NCI-H1417 treated with DMSO at 0.1 percent for 48 hours (cell line): ENCODE measurements at places on chromosomes 12 and 14.

DNA sequence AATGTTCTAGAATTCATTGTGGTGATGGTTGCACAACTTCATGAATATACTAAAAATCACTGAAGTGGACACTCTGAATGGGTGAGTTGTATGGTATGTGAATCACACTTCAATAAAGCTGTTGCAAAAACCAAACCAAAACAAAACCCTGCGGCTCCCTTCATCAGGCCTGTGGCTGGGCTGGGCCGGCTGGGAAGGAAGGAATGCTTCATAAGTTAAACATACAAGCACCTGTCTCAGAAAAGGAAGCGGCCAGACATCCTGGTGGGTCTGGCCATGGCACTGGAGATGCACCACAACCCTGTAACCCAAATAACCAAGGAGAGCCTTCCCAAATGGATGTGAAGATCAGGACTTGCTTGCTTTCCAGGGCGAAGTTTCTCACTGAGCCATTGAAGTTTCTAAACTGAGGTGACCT lies 34.9 kb downstream of the TTC7B start:
- DNase-seq = no peak

DNA sequence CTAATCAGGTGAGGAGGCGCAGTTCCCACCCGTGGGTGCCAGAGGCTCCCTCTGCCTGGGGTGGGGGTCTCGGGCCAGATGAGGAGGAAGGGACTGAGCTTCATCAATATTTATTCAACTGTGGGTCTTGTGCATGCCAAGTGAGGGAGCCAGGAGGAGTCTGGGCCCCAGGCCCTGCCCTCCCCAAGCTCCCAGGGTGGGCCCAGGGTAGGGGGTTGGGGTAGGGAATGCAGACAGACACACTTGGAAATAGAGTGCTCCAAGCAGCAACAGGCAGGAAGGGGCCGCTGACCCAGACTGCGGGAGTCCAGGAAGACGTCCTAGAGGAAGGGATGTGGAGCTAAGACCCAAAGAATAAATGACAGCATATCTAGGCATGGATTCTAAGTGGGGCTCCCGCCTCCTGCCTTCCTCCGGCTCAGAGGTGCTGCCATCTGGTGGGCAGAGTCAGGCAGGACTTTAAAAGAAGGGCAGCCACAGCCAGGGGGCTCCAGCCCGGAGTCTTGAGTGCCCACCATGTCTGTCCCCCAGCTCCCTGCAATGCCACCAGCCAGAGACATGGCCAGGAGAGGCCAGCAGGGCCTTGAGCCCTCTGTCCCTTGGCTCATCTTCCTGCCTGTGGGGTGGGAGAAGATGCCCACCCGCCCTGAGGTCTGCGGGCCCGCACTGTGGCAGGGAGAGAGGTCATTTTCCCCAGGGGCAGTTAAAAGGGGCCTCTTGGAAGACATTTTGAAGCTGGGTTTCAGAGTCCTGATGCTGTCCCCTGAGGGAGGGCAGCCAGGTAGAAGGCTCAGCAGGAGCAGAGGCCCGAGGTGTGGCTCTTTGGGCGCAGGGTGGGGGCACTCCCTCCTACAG lies 70.1 kb downstream of the PHETA1 start:
- DNase-seq = no peak

DNA sequence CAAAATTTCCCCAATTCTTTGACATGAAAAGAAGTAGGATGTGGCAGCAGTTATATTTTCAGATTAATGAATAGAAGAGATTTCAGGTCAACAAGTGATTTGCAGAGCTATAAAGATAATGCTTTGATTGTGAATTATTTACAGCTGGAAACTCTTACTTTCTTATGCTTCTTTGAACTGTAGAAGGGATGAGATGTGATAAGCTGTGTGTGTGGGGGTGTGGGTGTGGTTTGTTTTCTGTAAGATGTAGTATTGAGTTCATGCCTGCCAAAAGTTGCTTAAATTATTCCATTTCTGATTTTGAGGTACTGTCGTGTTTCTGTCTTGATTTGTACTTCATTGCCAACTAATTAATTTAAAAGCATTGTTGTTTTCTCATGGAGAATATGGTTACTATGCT lies 22.7 kb downstream of the AEBP2 start:
- DNase-seq = no peak

DNA sequence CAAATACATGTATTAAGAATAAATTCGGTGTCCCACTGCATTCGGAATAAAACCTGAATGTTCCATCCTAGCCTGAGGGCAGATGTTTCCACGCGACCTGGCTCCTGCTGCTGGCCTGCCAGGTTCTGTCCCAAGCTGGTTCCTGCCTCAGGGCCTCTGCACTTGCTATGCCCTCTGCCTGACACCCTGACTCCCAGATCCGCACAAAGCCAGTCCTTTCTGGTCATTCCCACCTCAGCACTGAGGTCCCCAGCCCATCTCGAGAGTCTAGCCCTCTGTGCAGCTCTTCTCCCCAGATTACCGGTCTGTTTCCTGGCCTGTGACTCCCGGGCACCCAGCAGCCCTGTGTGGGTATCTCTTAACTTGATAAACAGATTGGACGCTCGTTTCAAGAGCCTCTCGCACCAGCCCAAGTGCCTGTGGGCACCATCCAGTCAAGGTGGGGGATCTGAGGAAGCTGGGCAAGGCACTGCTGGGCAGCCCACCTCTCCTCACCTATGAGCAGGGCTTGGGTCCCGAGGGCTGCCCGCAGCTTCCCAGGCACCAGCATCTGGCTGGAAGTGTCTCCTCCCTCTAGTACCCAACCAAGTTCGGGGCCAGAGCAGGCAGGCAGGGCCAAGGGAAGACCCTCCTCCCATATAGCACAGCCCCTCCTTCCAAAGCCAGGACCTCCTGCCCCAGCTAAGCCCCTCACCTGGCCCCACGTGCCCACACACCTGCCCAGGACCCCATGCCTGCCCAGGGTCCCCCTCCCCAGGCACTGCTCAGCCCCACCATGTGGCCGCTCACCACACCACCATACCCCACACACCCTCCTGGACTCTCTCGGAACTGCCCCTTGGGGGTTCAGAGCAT lies 132.2 kb downstream of the NCOR2 start:
- DNase-seq = no peak

DNA sequence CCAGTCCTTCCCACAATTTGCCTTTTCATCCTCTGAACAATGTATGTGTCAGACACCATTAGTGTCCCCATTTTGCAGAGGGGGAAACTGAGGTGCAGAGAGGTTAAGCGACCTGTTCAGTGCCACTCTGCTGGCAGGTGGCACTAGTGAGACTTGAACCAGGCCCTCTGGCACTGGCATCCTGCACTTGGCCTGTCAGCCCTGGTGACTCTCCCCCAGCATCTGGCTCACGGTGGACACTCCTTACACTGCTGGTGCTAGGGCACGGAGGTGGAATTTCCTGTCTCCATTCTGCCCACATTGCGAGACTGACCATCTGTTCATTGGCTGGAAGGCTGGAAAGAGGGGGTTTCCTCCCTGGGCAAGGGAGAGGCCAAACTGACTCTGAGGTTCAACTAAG lies 48.7 kb downstream of the CCNK start:
- no peak for DNase-seq
